ENCODE measurements at places on chromosomes 16 and 17.

GRCh38 chr16:29675811-29676643 lies 3.0 kb upstream of the QPRT start:
- no peak for DNase-seq

GRCh38 chr16:1845985-1846384 lies 19.0 kb downstream of the FAHD1 start:
- DNase-seq, result no peak

- DNase-seq, result peak; percentile 25
Observed at GRCh38 chr17:76246080-76247066, 6.1 kb upstream of the RNF157 start.

GRCh38 chr17:60630352-60630751 lies 30.4 kb downstream of the PPM1D start:
- peak; percentile 40 for DNase-seq

DNA sequence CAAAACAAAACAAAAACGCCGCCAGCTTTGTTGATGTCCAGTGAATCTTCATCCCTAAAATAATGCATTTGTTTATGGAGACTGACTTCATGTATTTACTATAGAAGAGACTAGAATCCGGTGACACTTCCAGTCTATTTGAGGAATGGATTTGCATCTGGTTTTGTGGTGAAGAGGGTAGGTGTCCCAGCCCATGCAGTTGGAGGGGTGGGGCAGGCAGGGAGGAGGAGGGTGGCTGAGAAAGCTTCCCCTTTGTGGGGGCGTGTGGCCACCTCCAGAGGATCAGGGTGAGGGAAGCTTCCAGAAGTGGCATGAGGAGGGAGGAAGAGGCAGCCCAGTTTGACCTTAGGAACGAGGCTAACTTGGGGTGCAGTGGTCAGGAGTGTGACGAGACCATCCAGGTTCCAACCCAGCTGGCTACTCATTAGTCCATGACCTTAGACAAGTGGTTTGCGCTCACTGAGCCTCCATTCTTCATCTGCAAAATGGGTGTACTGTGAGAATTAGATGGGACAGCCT lies 69.5 kb downstream of the CMIP start:
- no peak for DNase-seq

DNA sequence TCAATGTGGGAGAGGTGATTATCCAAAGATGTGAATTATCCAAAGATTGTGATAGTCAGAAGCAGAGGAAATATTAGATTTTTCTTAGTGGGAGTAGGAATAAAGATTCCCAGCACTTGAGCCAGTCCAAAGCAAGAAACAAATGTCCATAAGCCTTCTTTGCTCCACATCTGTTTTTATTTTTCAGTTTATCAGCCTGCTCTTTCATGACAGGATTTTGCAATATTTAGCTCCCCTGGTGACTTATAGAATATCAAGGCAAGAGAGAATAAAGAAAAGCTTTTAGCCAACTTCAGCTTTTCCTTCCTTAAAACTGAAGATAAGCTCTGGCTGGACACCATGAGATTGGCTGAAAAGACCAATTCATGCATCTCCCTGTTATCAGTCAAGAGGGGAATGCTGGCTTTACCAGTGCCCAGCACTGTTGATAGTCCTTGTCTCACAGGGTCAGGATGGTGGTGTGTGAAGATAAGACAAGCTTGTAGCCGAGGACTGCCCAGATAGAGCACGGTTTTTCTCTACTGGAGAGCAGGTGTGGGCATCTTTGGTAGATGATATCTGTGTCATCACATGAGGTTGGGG lies 706.5 kb downstream of the KCNJ2 start:
- no peak for DNase-seq

- no peak for DNase-seq
Observed at GRCh38 chr17:39634384-39634871, 2.5 kb upstream of the STARD3 start.

GRCh38 chr16:50204453-50205108 lies 51.5 kb downstream of the TENT4B start:
- DNase-seq, result no peak

GRCh38 chr17:63531022-63531965 lies 8.1 kb downstream of the KCNH6 start:
- no peak for DNase-seq

GRCh38 chr17:80942423-80943345 lies 49.0 kb upstream of the CHMP6 start:
- DNase-seq, result peak; percentile 97

GRCh38 chr17:20087538-20088250 lies 78.5 kb downstream of the SPECC1 start:
- no peak for DNase-seq

- no peak for DNase-seq
Observed at GRCh38 chr16:80718480-80719220, 85.7 kb downstream of the CDYL2 start.

DNA sequence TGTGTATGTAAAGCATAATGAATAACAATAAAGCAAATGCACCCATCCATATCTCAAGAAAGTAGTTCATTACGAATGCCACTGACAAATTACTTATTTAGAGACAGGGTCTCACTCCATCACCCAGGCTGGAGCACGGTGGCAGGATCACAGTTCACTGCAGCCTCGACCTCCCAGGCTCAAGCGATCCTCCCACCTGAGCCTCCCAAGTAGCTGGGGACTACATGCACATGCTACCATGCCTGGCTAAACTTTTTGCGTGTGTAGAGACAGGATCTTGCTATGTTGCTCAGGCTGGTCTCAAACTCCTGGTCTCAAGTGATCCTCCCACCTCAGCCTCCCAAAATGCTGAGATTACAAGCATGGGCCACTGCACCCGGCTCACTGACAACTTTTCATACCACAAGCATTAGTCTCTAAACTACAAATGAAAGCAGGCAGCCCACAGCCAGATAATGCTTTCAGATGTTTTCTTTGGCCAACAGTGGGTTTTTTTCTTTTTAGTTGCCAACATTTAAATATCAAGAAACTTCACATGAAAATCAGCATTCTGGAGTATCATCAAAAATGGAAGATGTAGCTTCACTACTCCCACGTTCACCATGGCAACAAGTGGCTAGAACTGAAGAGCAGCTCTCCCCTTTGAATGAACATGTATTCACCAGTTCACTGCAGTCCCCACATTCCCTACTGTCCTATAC lies 7.7 kb downstream of the ARHGAP17 start:
- no peak for DNase-seq

- DNase-seq, result peak; percentile 61
Observed at GRCh38 chr16:80466024-80466987, 74.5 kb upstream of the DYNLRB2 start.

GRCh38 chr17:37406635-37407461 lies at the start of the genes ACACA and TADA2A:
Gene ACACA, minus strand, starts transcription at chr17:37406836. Its CDS starts 537 bp downstream, at chr17:37406299.
Gene TADA2A, plus strand, starts transcription at chr17:37406886. Its CDS starts 4,480 bp downstream, at chr17:37411366.
- DNase-seq, result peak; percentile 71

DNA sequence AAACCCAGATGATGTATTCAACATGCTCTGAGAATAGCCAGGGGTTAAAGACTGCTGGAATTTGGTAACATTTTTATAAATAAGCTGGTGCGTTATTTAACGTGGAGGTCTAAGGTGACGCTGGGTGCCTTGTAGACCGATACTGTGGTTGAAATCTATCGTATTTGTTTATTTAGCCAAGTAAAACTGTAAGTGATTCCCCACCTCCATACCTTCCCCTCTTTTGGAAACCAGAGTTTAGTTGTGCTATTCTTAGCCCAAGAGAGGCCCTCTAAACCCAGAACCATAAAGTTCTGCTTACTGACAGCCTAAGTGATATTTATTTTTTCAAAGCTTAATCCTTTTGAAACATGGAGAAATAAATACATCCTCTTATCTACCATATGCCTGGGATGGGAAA lies 744.5 kb downstream of the WWOX start:
- no peak for DNase-seq

DNA sequence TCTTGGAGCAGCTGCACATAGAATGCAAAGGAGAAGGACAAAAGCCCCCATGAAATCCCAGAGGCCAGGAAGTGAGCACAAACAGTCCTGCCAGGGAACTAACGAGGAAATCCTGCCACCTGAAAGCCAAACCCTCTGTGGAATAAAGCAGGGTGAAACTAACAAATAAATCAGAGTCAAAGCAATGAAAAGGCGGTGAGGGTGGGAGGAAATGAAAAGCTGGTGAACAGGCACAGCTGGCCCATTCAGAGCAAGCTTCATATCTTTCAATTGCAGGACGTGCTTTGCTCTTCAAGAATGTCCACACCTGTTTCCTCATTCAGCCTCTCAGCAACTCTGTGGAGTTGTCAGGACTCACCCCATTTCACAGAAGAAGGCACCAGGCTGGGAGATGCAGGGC lies 108.1 kb downstream of the ABCC12 start:
- no peak for DNase-seq

- DNase-seq, result peak; percentile 82
Observed at GRCh38 chr17:78343187-78343542, 16.7 kb downstream of the SOCS3 start.

DNA sequence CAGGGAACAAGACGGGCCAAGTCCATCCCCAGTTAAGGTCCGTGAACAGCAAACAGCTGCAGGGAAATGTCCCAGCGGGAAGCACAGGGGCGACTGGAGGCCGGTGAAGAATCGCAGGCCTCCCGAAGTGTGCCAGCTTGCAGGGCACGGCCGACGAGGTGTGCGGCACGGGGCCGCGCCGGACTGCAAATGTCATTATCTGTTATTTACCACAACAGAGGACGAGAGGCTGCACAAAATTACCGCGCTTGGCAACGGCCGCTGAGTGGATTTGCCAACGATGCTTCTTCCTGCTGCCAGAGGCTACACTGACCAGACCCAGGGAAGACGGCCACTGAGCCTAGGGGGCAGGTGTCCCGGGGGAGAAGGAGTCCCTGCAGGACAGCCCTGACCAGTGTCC lies 53.1 kb downstream of the RPH3AL start:
- DNase-seq, result no peak

- no peak for DNase-seq
Observed at GRCh38 chr17:67015001-67015400, 29.4 kb upstream of the CACNG1 start.

- DNase-seq, result no peak
Observed at GRCh38 chr16:57123216-57123973, 31.0 kb downstream of the CPNE2 start.

DNA sequence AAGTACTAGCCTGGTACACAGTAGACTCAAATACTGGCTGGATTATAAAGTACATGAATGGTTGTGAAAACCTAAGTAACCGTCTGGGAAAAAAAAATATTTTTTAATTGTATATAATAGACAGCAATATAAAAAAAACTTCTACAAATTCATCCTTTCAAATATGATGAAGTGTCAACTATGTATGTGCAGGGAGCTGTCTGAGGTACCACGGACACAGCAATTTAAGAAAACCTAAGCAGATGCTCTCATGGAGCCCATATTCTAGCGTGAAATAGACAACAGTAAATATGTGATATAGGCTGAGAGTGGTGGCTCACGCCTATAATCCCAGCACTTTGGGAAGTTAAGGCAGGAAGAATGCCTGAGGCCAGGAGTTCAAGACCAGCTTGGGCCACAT lies 104.6 kb downstream of the TTC19 start:
- no peak for DNase-seq

- DNase-seq, result no peak
Observed at GRCh38 chr16:12201216-12201615, 224.7 kb downstream of the SNX29 start.

- DNase-seq, result no peak
Observed at GRCh38 chr16:57846078-57846697, 43.9 kb upstream of the KIFC3 start.

- no peak for DNase-seq
Observed at GRCh38 chr17:58250344-58251011, 12.1 kb downstream of the LPO start.

GRCh38 chr17:71187145-71187878 lies 933.5 kb upstream of the SOX9 start:
- no peak for DNase-seq

DNA sequence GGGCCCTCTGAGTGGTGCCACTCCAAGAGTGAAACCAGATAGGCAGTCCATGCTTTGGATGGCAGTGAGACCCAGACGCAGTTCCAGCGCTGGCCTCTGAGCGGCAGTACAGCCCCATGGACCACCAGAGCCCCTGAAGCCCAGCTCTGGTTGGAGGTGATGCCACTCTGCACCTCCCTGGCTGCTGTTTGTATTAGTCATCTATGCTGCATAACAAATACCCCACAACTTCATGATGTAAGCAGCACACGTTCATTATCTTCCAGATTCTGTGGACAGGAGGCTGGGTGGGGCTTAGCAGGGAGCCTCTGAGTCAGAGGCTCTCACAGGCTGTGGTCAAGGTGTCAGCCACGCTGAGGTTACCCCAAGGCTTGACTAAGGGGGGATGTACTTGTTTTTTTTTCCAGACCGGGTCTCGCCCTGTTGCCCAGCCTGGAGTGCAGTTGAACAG lies 5.1 kb upstream of the NME4 start:
- peak; percentile 76 for DNase-seq

GRCh38 chr17:17425591-17425990 lies 51.2 kb upstream of the MED9 start:
- no peak for DNase-seq

DNA sequence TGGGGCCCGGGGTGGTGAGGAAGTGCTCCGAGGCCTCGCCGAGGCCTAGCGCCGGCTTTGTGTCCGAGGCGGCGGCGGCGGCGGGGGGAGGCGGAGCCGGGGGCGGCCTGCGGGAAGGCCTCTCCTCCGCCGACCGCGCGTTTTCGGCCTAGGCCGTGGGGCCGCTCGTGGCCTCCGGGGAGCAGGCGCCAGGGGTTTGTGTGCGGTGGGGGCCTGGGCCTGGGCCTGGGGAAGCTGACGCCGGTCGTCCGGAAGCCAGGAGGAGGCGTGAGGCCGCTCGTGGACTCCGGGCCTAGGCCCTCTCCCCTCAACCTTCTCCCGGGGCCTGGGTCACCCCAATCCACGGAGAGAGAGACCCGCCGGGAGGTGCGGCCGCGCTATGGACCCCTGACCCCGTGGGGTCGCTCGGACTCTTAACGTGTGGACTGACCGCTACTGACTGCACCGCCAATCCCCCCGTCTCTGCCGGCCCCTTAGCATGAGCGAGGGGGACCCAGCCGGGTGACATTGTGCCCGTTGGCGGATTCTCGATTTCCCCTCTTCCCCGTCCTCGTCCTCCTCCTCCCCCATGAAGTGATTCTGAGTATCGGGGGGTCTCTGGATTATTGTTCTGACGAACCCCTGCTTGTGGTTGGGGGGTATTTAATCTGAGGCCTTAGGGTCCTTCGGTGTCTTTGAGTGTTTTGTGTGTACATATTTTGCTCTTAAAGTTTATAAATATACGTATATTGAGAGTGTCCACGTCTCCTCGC lies 660 bp downstream of the RBBP6 start:
- DNase-seq, result peak; percentile 82

- no peak for DNase-seq
Observed at GRCh38 chr16:56534847-56535383, 15.1 kb upstream of the BBS2 start.

DNA sequence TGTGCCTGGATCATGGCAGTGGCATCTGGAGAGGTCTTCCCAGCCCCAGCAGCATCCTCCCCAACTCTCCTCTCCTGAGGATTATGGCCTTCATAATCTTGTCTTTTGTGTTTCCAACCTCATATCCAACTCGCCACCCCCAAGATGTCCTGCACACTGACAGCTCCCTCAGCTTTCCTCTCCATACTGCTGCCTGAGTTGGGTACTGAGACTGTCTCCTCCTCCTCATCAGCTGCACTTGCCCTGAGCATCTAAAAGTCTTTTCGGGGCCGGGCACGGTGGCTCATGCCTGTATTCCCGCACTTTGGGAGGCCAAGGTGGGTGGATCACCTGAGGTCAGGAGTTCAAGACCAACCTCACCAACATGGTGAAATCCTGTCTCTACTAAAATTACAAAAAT lies 2.0 kb downstream of the CD300LB start:
- DNase-seq, result peak; percentile 19
